ENCODE measurements at places on chromosomes 13 and 19. TPM values are rescaled to one million over a fixed set of nuclear protein-coding genes. Genes with fewer than 3 reads are reported as not detected.

DNA sequence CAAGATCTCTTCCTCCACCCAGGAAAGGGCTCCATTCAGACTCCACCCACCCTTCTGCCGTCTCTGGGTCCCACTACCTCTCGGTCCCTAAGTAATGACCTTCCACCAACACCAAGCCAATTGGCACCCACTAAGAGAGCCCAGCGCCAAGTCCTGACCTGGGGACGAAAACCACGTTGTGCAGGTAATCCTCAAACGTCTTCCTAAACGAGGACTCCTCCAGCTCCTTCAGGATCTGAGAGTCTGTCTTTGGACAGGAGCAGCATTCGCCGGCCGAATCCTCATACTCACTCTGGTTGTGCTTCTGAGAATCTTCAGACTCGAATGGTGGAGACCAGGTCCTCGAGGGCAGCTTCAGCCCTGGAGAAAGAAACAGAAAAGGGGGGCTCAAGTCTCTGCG, 83.1 kb downstream of the ZNF557 start:
- DNase-seq: no peak

DNA sequence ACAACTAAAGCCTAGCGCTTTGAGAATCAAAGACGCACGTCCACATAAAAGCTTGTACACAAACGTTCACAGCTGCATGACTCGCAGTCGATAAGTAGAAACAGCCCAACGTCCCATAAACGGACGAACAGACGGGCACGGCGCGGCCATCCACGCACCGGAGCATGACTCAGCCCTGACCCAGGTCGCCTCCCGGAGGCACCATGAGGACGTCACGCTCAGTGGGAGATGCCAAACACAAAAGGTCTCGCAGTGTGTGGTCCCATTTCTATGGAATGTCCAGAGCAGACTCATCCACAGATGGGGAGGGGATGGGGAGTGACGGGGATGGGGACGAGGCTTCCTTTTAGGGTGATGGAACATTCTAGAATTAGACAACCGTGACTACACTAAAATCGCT, 9.4 kb downstream of the POLRMT start:
- DNase-seq: no peak

- DNase-seq: no peak
Measured at GRCh38 chr19:11096210-11096841, 7.1 kb downstream of the LDLR start.

DNA sequence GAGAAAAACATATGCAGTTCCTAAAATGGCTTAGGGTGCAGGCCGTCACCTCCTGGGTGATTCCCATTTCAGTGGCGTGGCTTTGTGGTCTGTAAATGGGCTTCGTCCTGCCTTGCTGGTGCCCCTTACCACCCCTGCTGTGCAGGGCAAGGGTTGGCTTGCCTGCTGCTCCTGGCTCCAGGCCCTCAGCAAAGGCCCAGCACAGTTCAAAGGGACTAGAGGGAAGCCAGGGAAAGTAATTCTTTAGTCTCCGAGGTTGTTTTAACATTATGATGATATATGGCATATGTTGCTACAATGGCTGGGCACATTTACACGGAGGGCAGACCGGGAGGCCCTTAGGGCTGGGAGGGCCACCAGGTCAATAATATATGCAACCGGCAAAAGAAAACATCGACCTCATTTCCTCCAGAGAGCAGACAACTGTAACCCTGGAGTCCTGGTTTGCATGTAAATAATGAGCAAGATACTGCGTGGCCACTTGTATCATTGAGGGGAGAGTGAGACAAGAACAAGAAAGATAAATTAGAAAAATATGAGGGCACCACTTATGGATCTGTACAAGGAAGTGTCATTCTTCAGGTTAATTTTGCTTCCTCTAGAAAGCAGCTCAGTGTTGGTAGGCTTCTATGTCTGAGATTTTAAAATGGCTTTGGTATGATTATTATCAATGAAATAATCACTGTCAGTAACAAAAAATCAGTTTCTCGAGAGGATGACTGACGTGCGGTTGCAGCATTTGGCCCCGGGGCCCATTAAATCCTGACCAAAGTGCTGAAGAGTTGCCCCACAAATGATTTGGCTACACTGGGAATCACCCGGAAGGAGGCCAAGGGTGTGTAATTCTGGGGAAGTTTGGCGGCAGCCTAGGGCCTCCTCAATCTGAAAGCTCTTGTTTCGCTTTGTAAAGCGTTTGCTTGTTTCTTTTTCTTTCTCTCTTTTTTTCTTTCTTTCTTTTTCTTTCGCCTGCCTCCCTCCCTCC, 32.8 kb upstream of the URI1 start:
- DNase-seq: no peak

DNA sequence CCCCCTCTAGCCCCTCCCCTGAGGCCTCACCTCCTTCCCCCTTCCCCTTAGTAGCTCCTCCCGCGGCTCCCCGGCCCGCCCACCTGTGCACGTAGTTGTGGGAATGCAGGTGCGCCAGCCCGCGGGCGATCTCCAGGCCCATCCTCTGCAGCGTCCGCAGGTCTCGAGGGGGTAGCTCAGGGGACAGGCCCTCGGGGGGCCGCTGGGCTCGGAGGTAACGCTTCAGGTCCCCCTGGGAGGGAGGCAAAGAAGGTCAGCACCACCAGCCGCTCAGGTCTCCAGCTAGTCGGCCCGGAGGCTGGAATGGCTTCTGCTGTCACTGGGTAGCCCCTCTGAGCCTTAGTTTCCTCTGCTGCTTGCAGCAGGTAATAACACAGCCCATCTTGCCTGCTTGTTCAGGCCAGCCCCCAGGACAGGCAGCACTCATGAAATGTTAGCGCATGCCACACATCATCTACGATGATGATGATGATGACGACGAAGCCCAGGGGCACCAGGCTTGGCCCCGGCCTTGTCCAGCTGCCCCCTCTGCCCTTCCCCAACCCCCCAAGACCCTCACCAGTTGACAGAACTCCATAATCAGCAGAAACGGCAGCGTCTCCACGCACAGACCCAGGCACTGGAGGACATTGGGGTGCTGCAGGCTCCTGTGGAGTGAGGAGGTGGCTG, 9.2 kb downstream of the LMTK3 start:
- DNase-seq: no peak

- no peak for DNase-seq
Measured at GRCh38 chr13:41416276-41416675, 41.1 kb upstream of the RGCC start.

- no peak for DNase-seq
Measured at GRCh38 chr19:31535691-31536460, 186.6 kb upstream of the TSHZ3 start.

GRCh38 chr13:43389573-43389972, 366.2 kb downstream of the DNAJC15 start:
- no peak for DNase-seq

DNA sequence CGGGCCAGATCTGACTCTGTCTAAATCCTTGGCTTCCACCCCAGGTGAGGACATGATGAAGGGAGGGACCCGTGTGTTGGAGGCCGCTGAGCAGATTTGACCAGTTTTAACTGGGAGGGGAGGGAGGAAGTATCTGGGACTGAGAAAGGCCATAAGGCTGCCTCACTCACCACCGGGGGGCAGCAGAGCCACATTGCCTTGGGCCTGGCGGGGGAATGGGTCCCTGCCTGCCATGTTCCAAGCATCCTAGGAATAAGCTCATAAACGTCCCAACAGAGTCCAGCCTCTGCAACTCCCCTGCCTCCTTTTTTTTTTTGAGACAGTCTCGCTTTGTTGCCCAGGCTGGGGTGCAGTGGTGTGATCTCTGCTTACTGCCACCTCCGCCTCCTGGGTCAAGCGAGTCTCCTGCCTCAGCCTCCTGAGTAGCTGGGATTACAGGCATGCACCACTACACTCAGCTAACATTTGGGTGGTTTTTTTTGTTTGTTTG, 15.5 kb downstream of the MAST3 start:
- DNase-seq: no peak

Gene SMIM44
- not detected for total RNA-seq

Gene ZSCAN1
- not detected for total RNA-seq

Measured in mesenteric fat pad (tissue), 1 donor.